ENCODE measurements at places on chromosomes 4 and X. TPM values are rescaled to one million over a fixed set of nuclear protein-coding genes. Genes with fewer than 3 reads are reported as not detected.

NUDT10 gene
- 2.1 TPM for total RNA-seq

S100G gene
- not detected for total RNA-seq

ANXA3 gene
- 0.83 TPM for total RNA-seq

LRCH2 gene
- total RNA-seq, result 2.0 TPM

SMIM10 gene
- total RNA-seq, result 3.1 TPM

ITIH6 gene
- not detected for total RNA-seq

RS1 gene
- not detected for total RNA-seq

CYLC1 gene
- not detected for total RNA-seq

APELA gene
- total RNA-seq, result not detected

BANK1 gene
- 0.06 TPM for total RNA-seq

NAP1L5 gene
- 11.3 TPM for total RNA-seq

CYBB gene
- not detected for total RNA-seq

MTMR8 gene
- 0.56 TPM for total RNA-seq

PDGFRA gene
- total RNA-seq, result 598 TPM
